ENCODE measurements at places on chromosomes 5 and 9.

DNA sequence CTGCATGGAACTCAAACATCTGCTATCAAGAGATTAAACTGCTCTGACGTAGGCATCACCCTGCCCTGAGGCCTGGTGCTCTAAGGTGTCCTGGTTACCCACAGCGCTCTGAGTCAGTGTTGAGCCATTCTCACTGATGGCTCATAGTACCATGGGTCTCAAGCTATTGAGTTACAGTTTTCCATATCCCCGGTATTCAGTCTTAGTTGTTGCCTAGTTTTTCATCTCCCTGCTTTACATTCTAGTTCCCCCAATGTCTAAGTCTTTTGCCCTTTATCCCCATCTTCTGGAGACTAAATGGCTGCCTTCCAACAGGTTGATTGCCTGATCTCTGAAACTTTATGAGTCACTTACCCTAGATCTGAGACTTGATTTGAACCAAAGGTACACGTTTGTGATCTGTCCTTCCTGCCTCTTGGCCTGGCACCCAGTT lies 161.2 kb upstream of the PTGER4 start:
- DNase-seq, result no peak

GRCh38 chr5:169027501-169028061 lies 273.4 kb downstream of the SLIT3 start:
- DNase-seq, result no peak

DNA sequence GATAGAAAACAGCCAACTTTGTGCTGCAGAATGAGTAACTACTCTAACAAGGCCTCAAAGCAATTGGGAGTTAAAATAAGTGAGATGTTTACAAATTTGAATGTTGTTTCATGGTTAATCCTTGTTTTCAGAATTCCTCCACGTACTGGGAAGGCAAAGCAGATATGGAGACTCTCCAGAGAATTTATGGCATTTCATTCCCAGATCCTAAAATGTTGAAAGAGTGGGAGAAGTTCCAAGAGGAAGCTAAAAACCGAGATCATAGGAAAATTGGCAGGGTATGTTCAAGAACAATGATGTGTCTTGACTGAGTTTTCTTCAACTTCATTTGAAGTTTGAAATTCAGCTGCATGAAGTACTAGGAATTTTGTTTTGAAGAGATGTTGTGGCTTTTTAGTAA lies 16.4 kb downstream of the TARS1 start:
- DNase-seq, result no peak

GRCh38 chr5:65482296-65482735 lies 596 bp upstream of the ADAMTS6 start:
- peak; percentile 18 for DNase-seq

GRCh38 chr9:83154821-83155220 lies 91.9 kb upstream of the RASEF start:
- DNase-seq, result no peak

- DNase-seq, result no peak
Observed at GRCh38 chr5:145056800-145057199, 778.3 kb downstream of the PRELID2 start.

DNA sequence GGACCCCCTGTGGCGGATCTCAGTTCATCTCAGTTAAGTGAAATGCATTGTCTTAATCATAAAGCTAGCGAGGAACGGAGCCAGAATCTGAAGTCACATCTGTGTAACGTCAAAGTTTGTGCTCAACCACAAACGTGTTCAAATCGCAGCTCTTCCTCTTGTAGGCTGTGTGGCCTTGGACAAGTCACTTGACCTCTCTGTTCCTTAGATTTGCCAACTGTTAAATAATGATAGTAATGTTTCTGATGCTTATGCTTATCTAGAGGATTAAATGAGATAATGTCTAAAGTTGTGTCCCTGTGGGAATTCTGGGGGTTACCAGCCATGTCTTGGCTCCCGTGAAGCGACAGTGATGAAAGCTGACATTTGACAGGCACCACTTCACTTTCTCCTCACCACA lies 69.2 kb upstream of the NEURL1B start:
- no peak for DNase-seq

DNA sequence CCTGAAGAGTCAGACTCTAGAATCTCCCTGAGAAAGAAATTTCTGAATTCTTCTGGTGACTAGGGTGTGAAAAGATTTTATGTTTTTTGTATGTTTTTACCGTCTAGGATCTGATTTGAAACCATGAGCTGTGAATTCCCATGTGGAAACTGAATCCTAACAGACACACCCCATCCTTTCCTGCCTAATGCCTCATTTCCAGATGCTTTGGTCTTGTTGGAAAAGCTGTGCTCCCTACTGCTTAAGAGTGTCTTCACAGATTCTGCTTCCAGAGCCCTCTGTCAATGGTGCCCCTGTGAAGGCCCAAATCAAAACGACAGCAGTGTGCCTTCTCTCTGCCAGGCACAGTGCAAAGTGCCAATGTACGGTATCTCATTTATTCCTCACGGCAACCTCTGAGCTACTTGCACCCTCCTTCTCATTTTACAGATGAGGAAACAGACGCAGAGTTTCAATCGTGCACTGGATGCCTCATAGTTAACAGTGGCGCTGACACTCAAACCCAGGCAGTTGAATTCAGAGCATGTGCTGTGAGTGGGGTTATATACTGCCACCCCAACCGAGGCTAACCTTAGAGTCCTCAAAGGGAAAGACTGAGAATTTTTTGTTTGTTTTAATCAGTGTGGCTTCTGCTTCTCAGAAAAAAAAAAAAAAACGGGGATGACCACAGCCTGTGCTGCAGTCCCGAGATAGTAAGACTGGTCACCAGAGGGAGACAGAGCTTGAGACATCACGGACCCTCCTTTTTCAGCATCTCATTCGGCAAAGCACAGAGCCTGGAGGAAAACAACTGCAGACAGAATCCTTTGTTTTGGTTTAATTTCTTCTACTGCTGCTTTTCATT lies 188.4 kb downstream of the SNCAIP start:
- no peak for DNase-seq

GRCh38 chr9:127555840-127556820 lies 55.9 kb upstream of the STXBP1 start:
- peak; percentile 64 for DNase-seq

GRCh38 chr5:95069021-95069420 lies 215.9 kb downstream of the MCTP1 start:
- no peak for DNase-seq

DNA sequence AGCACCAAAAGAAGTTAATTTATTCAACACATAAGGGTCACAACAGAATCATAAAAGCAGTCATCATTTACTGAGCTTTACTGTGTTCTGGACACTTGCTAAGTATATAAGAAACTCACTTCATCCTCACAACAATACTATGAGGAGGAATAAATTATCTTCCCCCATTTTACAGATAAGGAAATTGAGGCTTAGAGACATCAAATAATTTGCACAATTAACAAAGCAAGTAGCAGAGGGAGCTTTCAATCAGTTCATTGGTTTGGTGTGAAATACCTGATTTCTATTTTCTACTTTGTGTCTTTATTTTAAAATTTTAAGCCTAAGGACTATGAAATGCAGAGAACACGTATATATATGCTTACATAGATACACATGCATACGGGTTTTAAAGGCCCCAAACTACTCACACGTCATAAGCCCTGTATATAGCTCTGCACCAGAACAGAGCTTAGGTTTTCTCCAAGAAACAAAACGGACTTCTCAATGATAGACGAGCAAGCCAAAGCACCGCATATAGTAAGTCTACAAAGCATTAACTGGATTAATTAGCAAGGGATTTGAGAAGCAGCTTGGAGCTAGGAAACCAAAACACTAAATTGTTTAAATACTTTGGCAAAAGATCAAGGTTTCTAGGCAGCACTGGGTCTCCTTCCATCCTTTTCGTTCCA lies 95.6 kb downstream of the DENND1A start:
- no peak for DNase-seq

GRCh38 chr9:104987743-104988142 lies 59.8 kb upstream of the ABCA1 start:
- DNase-seq, result no peak

- no peak for DNase-seq
Observed at GRCh38 chr5:115774684-115775083, 41.8 kb downstream of the CDO1 start.

- no peak for DNase-seq
Observed at GRCh38 chr9:89801341-89801740, 196.5 kb downstream of the GADD45G start.

DNA sequence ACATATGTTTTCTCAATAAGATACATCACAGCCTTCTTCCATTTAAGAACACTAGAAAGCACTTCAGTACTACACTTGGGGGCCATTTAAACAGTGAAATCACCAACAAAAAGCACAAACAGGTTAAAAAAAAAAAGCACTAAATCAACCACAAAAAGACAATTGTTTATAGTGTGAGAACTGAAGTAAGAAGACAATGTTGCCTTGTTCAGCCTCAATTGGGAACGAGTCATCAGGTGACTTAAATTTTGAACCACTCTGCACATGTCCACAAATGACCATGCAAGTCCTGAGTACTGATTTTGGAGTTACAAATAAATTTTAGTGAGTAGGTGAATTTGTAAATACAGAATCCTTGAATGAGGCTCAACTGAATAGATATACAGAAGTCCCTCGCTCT lies 37.2 kb upstream of the HNRNPA0 start:
- no peak for DNase-seq

DNA sequence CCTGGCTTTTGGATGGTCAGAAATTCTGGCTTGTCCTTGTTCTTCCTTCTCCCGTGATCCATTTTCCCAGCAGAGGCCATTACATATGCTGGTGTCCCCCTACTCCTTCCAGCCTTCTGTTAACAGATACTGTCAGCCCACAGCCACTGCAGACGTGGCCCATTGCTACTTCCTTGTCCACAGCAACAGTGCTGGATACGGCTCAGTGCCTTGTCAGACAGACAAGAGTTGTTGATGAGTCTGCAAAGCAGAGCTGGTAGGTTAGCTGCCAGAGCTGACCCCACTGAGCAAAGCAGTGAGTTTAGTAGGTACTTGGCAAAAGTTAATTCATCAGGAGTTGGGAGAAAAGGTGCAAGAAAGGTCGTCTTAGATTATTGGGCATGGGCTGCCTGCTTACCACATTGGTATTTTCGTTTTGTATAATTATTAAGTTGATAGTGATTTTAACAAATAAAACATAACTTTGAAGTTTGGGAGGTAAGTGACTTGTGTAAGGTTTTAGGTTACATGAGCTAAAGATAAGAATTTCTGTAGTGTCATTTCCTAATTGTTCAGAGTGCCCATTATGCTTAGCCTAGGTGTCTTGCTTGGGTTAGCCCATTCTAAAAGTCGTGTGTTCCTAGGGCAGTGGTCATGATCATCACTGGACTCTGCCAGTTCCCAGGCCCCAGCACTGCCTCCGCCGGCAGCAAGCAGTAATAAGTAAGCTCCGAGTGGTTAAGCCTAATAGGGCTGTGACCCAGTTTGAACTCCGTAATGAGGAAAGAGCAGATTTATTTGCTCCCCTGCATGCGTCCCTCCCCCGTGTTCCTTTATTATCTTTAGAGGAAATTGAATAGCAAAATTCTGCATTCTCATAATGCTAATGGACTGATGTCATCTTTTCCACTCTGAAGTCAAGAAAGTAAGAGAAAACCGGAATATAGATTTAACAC lies 292.0 kb downstream of the FANCC start:
- no peak for DNase-seq

DNA sequence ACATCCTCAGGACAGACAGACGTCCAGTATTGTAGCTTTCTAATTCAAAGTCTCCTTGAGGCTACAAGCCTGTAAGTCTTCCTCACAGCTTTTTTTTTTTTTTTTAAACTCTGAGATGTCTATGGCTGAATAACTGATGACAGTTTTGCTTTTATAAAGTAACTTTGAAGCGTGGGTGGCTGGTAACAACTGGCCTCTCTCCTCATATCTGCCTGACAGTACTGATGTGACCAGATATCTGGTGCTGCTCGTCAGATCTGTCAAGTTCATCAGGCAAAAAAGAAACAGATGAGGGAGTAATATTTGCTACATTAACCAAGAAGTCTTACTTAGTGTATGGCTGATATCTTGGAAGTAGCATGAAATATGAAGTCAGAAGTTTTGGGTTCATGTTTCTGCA lies 72.6 kb downstream of the GDNF start:
- no peak for DNase-seq

GRCh38 chr5:174971210-174971609 lies 246.8 kb downstream of the MSX2 start:
- no peak for DNase-seq

DNA sequence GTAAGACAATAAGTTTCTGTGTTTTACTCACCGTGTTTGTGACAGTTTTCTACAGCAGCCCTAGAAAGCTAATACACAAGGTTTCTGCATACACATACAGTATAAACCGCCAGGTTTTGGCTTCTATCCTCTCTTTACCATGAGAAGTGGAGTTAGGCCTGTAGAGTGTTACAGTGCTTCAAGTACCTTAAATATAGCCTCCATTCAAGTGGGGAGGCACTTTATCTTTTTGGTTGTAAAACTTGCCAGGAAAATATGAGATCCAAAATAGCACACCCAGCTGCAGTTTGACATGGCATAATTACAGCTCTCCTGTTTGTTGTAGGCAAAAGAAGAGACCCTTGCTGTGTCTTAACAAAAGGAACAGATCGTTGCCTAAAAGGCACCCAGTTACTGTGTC lies 90.3 kb upstream of the PTPN3 start:
- no peak for DNase-seq

GRCh38 chr9:136201609-136202453 lies 3.1 kb downstream of the LHX3 start:
- no peak for DNase-seq

- DNase-seq, result no peak
Observed at GRCh38 chr9:69386651-69387050, 61.6 kb downstream of the ENTREP1 start.

DNA sequence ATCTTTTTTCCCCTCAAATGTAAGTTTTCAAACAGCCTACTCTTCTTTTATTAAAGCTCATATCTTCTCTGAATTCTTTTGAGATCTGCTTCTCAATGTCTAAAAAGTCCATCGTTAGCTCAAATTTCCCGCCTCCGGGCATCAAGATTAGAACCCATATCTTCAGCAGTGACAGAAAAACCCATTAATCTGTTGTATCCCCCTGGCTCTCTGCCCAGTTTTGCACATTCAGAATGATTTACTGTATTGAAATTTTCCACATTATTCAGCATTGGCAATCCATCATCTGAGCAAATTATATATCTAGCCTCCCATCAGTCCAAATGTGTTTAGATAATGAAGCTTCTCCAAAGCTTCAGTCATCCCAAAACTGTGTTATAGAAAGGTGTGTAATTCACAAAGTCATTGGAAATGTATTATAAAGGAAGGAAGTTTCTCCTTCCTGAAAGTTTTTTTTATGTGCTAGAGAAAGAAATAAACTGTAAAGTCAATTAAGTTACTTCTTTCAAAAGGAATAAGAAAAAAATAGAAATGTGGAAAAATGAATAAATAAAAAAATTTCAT lies 849.9 kb downstream of the MAT2B start:
- DNase-seq, result no peak

GRCh38 chr5:151123897-151124751 lies 33.5 kb downstream of the ANXA6 start:
- no peak for DNase-seq
